ENCODE measurements at places on chromosomes 3 and 15. TPM values are rescaled to one million over a fixed set of nuclear protein-coding genes. Genes with fewer than 3 reads are reported as not detected.

- H3K4me3 ChIP-seq: no peak overlapping the region
- H3K27me3 ChIP-seq: no peaks in the 10 kb centered on the region
- peak overlapping the region; percentile 39 for H3K27ac ChIP-seq
- H3K36me3 ChIP-seq: no peaks in the 10 kb centered on the region
- DNase-seq: no peak
Measured at GRCh38 chr3:69339760-69340159, 46.1 kb downstream of the FRMD4B start.

DNA sequence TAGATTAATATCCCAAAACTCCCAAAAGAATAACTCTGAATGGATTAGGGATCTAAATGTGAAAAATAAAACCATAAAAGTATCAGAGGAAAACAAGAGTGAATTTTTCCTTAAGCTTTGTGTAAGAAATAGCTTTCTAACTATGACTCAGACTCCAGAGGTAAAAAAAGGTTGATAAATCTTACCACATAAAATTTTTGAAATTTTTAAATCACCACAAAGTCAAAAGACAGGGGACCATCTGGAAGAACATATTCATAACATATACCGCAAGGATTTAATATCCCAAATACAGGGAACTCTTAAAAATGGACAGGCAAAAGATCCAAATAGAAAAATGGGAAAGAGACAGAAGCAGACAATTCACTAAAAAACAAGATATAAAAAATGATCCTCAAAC is 145.0 kb downstream of the ARNT2 start:
- H3K4me3 ChIP-seq: no peak overlapping the region
- no peaks in the 10 kb centered on the region for H3K27me3 ChIP-seq
- H3K27ac ChIP-seq: no peak overlapping the region
- peaks cover 4% of the 10 kb centered on the region for H3K36me3 ChIP-seq
- H3K4me1 ChIP-seq: no peaks in the 10 kb centered on the region
- DNase-seq: no peak

DNA sequence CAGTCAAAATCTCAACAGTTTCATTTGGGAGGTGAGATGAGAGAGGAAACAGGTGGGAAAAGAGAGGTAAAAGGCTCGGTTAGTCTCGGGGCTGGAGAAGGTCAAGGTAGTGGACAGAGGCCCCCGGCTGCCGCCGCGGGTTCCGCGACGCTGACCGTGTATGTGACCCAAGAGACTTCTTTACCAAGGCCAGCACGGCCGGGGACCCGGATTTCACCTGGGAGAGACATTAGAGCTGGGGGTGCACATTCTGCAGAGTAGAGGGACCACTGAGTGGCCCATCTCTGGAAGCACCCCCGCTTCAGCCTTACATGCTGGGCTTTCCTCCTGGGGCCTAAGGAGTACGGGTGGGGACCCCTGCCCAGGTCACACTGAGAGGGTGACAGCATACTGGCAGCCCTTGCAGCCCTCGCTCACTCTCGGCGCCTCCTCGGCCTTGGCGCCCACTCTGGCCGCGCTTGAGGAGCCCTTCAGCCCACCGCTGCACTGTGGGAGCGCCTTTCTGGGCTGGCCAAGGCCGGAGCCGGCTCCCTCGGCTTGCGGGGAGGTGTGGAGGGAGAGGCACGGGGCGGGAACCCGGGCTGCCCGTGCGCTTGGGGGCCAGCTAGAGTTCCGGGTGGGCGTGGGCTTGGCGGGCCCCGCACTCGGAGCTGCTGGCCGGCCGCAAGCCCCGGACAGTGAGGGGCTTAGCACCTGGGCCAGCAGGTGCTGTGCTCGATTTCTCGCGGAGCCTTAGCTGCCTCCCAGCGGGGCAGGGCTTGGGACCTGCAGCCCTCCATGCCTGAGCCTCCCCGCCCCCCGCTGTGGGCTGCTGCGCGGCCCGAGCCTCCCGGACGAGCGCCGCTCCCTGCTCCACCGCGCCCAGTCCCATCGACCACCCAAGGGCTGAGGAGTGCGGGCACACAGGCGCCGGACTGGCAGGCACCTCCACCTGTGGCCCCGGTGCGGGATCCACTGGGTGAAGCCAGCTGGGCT is 41.3 kb upstream of the RPL32 start:
- no peaks in the 10 kb centered on the region for H3K36me3 ChIP-seq
- no peaks in the 10 kb centered on the region for H3K4me1 ChIP-seq
- no peaks in the 10 kb centered on the region for H3K27me3 ChIP-seq
- no peak overlapping the region for H3K4me3 ChIP-seq
- no peak overlapping the region for H3K27ac ChIP-seq
- DNase-seq: no peak

DNA sequence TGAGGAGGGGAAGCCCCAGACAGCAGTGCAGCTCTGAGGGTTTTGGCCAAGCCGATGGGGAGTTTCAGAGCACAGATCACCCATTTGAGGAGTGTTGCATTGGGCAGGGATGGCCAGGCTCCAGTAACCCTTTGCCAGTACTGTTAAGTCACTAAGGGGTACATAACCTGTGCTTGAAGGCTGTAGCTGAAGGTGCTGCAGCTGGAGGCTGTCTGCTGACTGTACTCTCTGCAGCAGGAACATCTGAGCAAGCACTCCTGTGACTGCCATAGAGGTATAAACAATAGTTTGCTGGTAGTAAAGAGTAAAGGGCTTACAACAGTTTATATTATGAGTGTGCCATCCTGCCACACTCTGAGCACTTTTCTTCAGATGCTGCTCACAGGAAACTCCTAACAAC is 297.8 kb downstream of the EPHA3 start:
- no peaks in the 10 kb centered on the region for H3K27me3 ChIP-seq
- no peaks in the 10 kb centered on the region for H3K4me1 ChIP-seq
- H3K4me3 ChIP-seq: no peak overlapping the region
- DNase-seq: no peak
- H3K36me3 ChIP-seq: no peaks in the 10 kb centered on the region

- peaks cover 46% of the 10 kb centered on the region for H3K36me3 ChIP-seq
- peak overlapping the region; percentile 33 for H3K27ac ChIP-seq
- H3K4me3 ChIP-seq: no peak overlapping the region
- peaks cover 52% of the 10 kb centered on the region for H3K4me1 ChIP-seq
- H3K27me3 ChIP-seq: no peaks in the 10 kb centered on the region
Measured at GRCh38 chr15:74006774-74007639, 12.5 kb downstream of the PML start.

GRCh38 chr3:64961301-64961700 is 273.5 kb upstream of the ADAMTS9 start:
- H3K4me1 ChIP-seq: peaks cover 36% of the 10 kb centered on the region
- H3K36me3 ChIP-seq: no peaks in the 10 kb centered on the region
- no peak overlapping the region for H3K27ac ChIP-seq
- no peak for DNase-seq

- no peak overlapping the region for H3K4me3 ChIP-seq
- DNase-seq: no peak
- H3K27ac ChIP-seq: no peak overlapping the region
- no peaks in the 10 kb centered on the region for H3K36me3 ChIP-seq
- no peaks in the 10 kb centered on the region for H3K4me1 ChIP-seq
- no peaks in the 10 kb centered on the region for H3K27me3 ChIP-seq
Measured at GRCh38 chr3:160697637-160698380, 20.8 kb downstream of the ARL14 start.

DNA sequence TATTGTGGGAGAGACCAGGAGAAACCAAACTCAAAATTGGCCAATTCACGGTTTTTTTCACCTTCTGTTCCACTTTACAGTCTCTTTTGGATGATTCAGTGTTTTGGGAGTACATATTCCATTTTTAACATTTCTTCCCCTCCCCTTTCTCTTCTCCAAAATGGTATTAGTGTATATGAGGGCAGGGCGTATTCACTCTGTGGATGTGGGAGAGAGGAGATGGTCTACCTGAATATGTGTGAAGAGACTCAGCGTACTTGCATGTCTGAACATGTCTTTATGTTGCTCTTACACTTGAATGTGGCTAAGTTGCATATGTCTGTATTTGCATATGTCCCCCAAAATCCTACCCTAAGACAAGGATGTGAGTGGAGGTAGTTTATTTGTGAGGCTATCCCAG is 291.0 kb upstream of the PPP2R3A start:
- H3K27me3 ChIP-seq: no peaks in the 10 kb centered on the region
- no peak for DNase-seq
- H3K27ac ChIP-seq: no peak overlapping the region
- H3K4me3 ChIP-seq: no peak overlapping the region
- H3K36me3 ChIP-seq: no peaks in the 10 kb centered on the region
- H3K4me1 ChIP-seq: no peaks in the 10 kb centered on the region

GRCh38 chr3:30042916-30043555 is 563.4 kb upstream of the TGFBR2 start:
- no peak for DNase-seq
- H3K27ac ChIP-seq: no peak overlapping the region
- no peaks in the 10 kb centered on the region for H3K4me1 ChIP-seq
- no peaks in the 10 kb centered on the region for H3K27me3 ChIP-seq

Gene CLDN16
- total RNA-seq: not detected

- H3K4me1 ChIP-seq: no peaks in the 10 kb centered on the region
- no peaks in the 10 kb centered on the region for H3K36me3 ChIP-seq
- H3K4me3 ChIP-seq: no peak overlapping the region
Measured at GRCh38 chr3:75896265-75896664, 110.9 kb upstream of the ZNF717 start.

- H3K36me3 ChIP-seq: no peaks in the 10 kb centered on the region
- no peaks in the 10 kb centered on the region for H3K4me1 ChIP-seq
- no peak for DNase-seq
- H3K4me3 ChIP-seq: no peak overlapping the region
- no peak overlapping the region for H3K27ac ChIP-seq
Measured at GRCh38 chr3:135641761-135642160, 323.8 kb upstream of the PPP2R3A start.

DNA sequence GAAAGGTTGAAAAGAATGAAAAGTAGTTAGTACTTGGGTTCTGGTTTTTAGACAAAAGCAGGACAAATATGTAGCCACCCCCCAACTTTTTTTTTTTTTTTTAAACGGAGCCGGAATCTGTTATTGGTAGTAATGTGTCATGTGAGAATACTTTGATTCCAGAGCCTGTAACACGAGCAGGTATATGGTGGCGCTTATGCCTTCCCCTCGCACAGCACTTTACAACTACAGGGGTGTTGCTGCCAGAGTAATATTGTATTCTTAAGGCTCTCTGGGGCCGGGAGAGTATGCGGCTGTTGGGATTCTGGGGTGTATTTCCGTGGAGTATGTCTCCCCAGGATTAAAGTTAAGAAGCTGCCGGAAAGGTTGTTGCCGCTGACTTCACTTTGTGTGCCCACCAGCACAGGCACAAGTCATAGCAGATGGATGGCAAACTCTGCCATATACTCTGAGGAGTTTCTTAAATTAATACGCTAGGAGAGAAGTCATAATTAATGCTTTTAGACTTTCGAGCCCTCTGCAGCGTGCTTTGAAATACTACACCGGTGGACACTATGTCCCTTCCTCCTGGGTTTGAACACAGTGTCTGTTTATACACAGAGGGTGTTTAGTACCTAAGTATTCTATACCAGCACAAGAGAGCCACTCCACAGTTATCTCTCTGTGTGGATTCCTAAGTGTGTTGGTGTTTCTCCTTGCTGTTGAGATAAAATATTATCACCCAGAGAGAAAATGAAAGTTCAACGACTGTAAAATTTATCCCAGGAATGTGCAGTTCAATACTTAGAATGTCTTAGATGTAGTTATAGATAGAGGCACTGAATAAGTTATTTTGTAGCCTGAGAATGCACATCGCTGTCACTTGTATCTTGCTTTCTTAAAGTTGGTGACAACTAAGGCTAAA is 1.4 kb downstream of the MBNL1 start:
- H3K36me3 ChIP-seq: no peaks in the 10 kb centered on the region
- peak overlapping the region; percentile 93 for H3K4me3 ChIP-seq
- H3K27me3 ChIP-seq: no peaks in the 10 kb centered on the region
- H3K4me1 ChIP-seq: no peaks in the 10 kb centered on the region

DNA sequence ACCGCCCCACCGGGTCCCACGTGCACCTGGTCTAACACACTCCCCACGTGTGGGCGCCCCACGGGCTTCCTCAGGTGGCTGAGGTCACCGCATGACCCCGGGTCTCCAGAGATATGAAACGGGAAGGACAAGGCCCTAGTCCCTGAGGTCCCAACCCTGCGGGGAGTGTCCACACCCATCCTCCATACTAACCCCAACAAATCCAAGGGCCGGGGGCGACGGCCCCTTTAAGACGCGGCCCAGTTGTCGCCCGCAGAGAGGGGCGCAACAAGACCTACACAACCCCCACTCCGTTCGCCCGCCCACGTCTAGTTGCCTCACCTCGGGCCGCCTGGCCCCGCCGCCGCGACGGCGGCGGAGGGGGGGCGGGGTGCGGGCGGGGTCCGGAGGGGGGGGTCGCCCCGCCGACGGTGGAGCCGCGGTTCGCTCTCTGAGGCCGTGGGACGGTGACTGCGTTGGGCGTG is 396 bp downstream of the INO80 start:
- H3K4me1 ChIP-seq: peaks cover 12% of the 10 kb centered on the region
- DNase-seq: peak; percentile 46
- H3K4me3 ChIP-seq: peak overlapping the region; percentile 98
- no peaks in the 10 kb centered on the region for H3K36me3 ChIP-seq
- peak overlapping the region; percentile 99 for H3K27ac ChIP-seq
- H3K27me3 ChIP-seq: peaks cover under 1% of the 10 kb centered on the region

DNA sequence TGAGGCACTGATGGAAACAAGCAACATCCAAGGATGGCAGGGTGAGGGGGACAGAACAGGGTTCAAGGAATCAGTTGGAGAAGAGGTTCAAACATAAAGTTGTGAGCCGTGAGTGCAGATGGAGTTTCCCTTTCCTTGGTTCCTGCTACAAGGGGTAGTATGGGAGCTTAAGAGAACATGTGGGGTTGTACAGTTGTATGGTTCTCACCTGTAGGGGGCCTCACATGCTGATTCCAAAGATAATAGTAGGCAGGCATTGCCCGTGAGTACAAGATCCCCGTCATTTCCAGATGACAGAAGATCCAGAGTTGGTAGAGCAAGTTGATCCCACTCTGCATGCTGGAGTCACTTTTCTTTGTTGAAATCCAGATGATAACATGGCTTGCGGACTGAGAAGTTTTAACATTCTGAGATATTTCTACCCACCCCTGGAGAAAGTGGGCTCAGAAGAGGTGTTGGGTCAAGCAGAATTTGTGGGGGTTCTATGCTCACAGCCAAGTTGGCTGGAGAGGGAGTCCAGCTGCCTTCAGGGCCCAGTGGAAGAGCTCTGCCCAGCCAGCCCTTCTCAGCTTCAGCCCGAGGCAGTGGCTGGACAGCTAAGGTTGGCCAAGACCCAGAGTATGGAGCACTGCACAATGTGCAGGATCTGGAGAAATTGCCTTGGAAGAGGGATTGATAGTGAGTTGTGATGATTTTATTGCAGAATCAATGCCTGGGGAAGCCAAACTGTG is 141.8 kb downstream of the THSD4 start:
- H3K4me1 ChIP-seq: peaks cover under 1% of the 10 kb centered on the region
- no peak overlapping the region for H3K27ac ChIP-seq
- DNase-seq: no peak
- H3K27me3 ChIP-seq: no peaks in the 10 kb centered on the region
- H3K36me3 ChIP-seq: no peaks in the 10 kb centered on the region
- H3K4me3 ChIP-seq: no peak overlapping the region

Gene FMN1
- 21.8 TPM for total RNA-seq

DNA sequence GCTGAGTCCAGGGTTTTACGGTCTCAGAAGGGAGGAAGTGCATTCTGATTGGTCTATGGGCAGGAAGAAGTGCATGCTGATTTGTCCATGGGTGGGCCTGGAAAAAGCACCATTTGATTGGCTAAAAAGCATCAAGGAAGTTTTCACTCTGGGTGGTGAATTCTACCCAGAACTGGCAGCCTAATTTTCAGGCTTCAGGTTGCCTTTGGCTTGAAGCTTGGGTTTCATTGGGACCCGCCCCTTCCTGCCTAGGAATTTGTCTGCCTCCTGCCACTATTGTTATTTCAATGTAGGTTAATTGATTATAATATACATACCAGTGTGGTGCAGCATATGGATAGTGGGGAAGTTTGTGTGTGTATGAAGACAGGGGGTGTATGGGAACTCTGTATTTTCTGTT is 1355.9 kb downstream of the SI start:
- H3K27me3 ChIP-seq: no peaks in the 10 kb centered on the region
- no peak overlapping the region for H3K27ac ChIP-seq
- no peak overlapping the region for H3K4me3 ChIP-seq
- no peak for DNase-seq
